ENCODE measurements at places on chromosomes 2 and 18. TPM values are rescaled to one million over a fixed set of nuclear protein-coding genes. Genes with fewer than 3 reads are reported as not detected.

DNA sequence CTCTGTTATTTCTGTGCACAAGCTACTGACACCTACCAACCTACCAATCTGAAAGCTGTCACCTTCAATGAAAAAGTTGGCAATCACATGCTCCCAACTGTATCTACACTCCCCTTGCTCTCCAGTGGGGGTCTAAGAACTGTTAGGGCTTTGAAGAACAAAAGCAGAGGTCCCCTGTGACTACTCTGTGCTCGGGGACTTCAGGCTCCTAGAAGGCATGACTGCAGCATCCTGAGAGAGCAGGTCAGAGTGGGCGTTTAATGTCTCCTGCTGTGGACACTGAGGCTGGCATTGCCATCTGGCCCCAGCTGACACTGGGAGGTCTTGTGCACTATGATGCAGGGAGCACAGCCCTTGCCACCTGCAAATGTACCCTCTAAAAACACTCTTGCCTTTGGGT is 93.3 kb downstream of the ACTR2 start:
- H3K4me3 ChIP-seq, result no peak overlapping the region
- H3K27ac ChIP-seq, result peak overlapping the region; percentile 31
- peaks cover 8% of the 10 kb centered on the region for H3K36me3 ChIP-seq
- no peak for DNase-seq

DNA sequence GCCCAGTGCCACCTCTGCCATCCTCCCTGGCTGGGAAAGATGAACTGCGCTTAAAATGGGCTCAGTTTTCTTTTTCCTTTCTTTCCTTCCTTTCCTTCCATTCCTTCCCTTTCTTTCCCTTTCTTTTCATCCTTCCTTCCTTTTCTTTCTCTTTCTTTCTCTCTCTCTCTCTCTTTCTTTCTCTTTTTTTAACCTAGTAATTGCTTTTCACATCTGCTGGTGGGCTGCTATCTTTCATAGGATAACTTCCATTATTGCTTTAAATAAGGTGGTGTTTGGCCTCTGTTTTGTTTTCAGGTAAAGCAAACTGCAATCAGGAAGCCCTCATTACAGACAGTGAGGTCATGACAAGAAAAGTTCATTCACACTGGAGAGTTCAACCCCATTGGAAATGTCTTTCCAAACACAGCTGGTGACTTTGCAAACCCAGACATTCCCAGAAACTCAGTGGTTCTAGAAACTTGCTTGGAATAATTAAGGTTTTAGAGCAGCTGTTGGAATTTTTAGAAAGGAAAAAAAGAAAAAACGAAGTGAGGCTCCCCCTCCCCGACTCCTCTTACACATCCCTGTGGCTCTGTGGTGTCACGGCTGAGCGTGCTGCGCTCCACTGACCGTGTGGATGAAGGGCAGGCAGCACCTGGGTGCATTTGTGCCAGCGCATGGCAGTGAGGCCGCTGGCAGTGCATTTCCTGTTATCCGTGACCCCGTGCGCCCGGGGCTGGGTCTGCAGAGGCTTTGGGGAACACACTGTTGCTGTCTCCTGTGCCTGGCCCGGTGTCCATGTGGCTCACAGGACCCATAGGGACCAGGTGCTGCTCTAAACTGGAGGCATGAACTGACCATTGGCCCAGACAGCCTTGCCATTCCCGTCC is 76.9 kb downstream of the MBP start:
- peaks cover 13% of the 10 kb centered on the region for H3K4me1 ChIP-seq
- no peak for DNase-seq
- no peaks in the 10 kb centered on the region for H3K27me3 ChIP-seq
- H3K27ac ChIP-seq, result peak overlapping the region; percentile 81

Gene STAT4
- 21.5 TPM for total RNA-seq

Gene PLGLB1
- total RNA-seq, result 1.9 TPM
